ENCODE measurements at places on chromosomes 12 and 14.

DNA sequence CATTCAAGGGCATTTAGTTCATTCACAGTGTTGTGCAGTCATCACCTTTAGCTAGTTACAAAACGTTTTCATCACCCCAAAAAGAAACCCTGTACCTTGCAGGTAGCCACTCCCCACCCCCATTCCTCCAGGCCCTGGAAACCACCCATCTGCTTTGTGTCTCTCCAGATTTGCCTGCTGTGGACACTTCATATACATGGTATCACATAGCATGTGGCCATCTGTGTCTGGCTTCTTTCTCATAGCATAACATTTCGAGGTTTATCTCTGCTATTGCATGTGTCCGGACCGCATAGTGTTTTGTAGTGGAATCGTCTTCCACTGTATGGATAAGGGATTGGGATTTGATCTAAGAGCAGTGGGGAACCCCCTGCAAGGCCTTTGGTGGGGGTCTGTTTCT lies 143.1 kb downstream of the AACS start:
- no peak for DNase-seq

DNA sequence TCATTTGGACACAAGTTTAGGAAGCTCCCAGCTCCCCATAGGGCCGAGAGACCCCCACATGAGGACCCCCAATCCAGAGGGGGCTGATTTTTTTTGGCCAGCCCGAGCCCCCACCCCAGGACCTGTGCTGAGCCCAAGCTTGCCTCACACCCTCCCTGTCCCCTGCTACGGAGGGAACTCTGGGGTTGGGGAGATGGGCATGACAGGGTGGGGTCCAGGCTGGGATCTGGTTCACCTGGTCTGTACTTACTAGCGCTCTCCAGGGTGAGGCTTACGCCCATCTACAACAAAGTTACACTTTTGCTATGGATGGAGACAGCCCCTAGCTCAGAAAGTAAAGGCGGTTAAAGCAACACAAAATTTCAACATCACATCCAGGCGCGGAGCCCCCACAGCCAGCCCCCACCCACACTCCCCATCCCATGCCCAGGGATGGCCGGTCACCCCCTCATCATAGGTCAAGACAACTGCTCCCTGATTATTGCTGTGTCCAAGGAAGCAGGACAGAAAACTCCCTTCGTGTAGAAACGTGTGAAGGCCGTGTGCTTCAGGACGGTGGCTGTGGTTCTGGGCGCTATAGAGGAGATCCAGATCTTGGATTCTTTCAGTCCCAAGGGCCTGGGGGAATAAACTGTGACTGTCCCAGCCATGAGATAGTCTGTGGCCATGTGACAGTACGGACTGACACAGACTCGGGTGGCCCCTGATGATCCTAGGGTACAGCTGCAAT lies 10.7 kb downstream of the SLC25A29 start:
- DNase-seq: no peak

- no peak for DNase-seq
Observed at GRCh38 chr14:50839691-50840090, 8.7 kb upstream of the NIN start.

GRCh38 chr12:14883686-14884085 lies 2.0 kb downstream of the MGP start:
- DNase-seq: no peak

All from BE2C (cell line).